ENCODE measurements at places on chromosomes 3 and 15.

DNA sequence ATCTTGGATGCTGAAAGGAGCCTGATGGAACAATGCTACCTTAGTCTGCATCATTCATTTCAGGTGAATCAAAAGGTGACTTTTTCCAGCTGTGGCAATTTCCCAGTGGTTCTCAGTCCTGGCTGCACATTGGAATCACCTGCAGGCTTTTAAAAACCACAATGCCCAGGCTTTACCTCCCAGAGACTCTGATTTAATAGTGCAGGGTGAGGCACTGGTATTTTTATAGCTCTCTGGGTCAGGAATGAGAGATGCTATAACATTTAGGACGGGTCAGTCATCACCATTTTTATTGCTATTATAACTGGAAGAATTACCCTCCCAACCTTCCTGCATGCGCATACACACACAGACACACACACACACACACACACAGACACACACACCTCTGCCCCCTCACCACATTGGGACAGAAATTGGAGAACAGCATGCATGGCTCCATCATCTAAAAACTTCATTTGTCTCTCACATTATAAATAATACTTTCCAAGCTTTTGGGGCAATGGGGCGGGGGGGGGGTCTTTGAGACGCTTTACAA, 41.1 kb downstream of the LARP6 start:
- DNase-seq: no peak

- DNase-seq: no peak
These were observed 22.8 kb downstream of the MYO1E start for GRCh38 chr15:59349680-59350420.

- no peak for DNase-seq
These were observed 250.5 kb downstream of the SHQ1 start for GRCh38 chr3:72597756-72598195.

GRCh38 chr15:40930430-40931299, 1.5 kb downstream of the DLL4 start:
- DNase-seq: no peak

DNA sequence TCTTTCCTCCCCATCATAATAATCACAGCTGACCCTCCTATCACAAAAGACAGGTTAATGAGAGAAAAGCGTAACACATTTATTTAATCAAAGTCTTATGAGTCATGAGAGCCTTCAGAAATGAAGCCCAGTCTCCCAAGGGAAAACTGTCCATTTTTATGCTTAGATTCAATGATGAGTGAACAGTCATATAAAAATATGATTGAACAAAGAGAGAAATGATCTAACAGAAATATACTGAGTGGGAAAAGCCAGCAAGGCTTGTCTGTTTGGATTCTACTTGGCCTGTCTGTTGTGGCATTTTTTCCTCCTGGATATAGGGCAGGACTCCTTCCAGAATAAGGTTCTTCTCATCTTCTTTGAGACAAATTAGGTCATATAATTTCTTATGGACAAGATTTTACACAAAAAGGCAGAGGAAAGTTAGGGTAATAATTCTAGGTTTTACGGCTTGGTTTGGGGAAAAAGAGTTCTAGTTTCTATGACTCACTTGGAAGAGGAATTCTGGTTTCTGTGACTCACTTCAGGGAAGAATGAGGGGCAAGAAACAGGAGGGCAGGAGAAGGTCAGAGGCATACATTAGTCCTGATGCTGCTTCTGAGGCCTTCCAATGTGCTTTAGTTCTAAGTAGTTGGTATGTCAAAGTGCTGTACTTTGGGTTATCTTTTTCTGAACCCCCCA, 534.2 kb downstream of the ZIC1 start:
- DNase-seq: no peak

DNA sequence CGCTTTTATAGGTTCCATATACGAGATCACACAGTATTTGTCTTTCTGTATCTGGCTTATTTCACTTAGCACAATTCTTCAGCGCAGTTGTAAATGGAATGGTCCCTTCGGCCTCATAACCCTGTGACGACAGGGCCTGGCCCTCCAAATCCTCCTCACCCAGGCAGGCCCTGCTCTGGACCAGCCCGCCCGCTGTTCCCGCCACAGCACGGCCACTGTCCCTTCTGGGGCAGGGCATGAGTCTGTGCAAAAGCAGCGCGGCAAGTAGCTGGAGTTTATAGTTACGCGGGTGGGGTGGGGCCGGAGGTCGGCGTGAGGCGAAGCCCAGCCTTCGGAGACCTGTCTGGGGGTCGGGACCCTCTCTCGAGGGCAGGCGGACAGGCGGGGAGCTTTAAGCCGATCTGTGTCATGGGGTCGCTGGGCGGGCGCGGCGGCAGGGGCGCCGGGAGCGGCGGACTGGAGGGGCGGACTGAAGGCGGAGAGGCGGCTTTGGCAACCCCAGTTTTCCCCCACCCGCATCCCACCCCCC, 543 bp downstream of the ARPIN start:
- DNase-seq: no peak

DNA sequence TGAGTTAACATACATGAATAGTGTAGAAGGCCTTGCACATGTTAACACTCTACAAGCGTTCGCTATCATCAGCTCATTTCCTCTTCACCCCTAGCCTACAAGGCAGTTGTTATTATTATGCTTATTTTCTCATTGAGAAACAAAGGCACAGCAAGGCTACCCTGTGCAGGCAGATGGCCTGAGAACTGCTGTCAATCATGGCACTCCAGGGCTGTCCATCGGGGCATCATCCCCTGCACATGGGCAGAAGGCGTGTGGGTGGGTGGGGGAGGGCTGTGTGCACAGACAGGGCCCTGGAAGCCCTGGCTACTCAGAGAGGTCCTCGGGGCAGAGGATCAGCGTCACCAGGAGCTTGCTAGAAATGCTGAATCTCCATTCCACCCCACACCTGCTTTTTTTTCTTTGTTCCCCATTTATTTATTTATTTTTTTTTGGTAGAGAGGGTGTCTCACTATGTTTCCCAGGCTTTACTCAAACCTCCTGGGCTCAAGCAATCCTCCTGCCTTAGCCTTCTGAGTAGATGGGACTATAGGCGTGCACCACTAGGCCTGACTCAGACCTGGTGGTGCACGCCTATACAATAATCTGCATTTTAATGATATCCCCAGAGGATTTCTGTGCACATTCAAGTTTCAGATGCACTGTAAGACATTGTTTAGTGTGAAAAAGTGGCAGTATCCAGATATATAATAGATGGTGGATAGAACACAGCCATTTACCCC, 9.6 kb upstream of the ZXDC start:
- DNase-seq: no peak

DNA sequence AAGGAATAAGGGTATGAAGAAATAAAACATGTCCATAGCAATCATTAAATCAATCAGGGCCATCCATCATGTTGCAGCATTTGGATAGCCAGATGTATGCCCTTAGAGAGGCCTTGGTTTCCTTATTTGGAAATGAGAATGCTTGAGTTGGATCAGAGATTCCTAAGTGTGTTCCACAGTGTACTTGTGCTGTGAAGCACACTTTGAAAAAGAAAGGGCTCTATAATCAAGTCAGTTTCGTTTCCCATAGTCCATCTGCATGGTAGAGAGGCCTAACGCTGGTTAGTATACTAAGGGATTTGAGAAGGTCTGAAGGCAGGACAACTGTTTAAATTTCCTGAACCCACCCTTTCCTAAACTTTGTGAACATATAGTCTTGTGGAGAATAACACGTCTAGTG, 30.9 kb downstream of the RBMS3 start:
- DNase-seq: no peak

GRCh38 chr3:149936812-149937230, 33.9 kb downstream of the PFN2 start:
- DNase-seq: peak; percentile 8

Data from NCI-H2081 treated with DMSO at 0.1 percent for 48 hours (cell line).